Kidney (tissue), 22 donors: ENCODE measurements at places on chromosomes 16 and 17. TPM values are rescaled to one million over a fixed set of nuclear protein-coding genes. Genes with fewer than 3 reads are reported as not detected.

DNA sequence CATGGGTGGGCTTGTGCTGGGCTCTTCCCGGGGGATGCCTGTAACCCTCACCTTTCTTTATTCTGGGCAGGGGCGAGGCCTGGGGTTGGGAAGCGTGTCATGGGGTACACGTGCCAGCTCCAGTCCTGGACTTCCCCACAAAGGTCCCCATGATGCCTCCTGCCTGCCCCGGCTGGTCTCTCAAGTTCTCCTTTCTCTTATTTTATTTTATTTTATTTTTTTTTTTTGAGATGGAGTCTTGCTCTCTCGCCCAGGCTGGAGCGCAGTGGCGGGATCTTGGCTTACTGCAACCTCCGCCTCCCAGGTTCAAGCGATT is 8.6 kb downstream of the ATP2A3 start:
- H3K4me1 ChIP-seq: no peaks in the 10 kb centered on the region
- no peak for DNase-seq
- no peak overlapping the region for H3K4me3 ChIP-seq
- no peak overlapping the region for H3K27ac ChIP-seq
- no peaks in the 10 kb centered on the region for H3K36me3 ChIP-seq
- H3K27me3 ChIP-seq: no peaks in the 10 kb centered on the region

DNA sequence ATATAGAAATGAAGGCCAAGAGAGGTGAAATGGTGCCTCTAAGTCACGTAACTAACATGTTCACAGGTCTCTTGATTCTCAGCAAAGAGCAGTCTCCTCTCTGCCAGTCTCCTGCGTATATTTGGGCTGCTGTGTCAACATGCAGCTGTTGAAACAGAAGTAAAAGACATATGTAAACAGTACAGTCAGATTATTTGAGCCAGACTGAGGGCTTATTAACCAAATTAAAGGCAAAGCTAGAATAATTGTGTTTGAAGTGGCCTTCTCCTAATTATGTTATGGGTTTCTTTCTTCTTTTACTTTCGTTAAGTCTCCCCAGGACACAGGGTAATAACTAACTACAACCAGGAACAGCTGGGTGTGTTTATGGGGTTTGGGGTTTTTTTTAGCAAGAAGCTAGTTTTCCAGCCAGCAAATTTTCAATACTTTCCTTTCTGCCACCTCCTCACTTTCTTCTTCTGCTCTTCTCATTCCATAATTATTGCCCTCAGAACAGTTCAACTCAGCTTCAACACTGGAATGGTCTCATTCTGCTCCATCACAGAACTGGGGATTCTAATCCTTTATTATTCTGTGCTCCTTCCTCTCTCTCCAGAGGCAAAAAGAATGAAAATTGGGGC is 18.4 kb downstream of the G6PC1 start:
- no peak for DNase-seq
- H3K27ac ChIP-seq: no peak overlapping the region
- no peaks in the 10 kb centered on the region for H3K27me3 ChIP-seq
- no peaks in the 10 kb centered on the region for H3K36me3 ChIP-seq

- no peaks in the 10 kb centered on the region for H3K36me3 ChIP-seq
- no peak overlapping the region for H3K4me3 ChIP-seq
- no peaks in the 10 kb centered on the region for H3K27me3 ChIP-seq
- H3K4me1 ChIP-seq: no peaks in the 10 kb centered on the region
- no peak overlapping the region for H3K27ac ChIP-seq
Measured at GRCh38 chr17:70613681-70614080, 444.3 kb downstream of the KCNJ2 start.

Gene CCL4L2
- 1.6 TPM for total RNA-seq

Gene NKD1
- 9.9 TPM for total RNA-seq
